ENCODE measurements at places on chromosomes 16 and 17.

DNA sequence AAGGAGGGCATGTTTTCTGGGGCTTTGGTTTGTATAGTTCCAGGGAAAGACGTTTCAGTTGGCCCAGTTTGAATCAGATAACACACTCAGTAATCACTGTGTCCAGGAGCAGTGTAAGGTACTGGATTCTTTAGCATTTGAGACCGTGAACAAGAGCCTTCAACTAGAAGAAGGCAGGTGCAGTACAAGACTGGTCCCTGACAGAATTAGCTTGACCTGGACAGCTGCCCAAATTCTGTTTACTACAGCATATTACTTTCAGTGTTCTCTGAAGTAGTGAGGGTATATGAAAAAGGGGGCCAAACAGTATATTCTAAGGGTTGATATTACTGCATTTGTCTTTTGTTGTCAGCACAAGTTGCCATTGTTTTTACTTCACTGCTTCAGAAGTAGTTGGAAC is 81.3 kb downstream of the COX10 start:
- no peak for DNase-seq

DNA sequence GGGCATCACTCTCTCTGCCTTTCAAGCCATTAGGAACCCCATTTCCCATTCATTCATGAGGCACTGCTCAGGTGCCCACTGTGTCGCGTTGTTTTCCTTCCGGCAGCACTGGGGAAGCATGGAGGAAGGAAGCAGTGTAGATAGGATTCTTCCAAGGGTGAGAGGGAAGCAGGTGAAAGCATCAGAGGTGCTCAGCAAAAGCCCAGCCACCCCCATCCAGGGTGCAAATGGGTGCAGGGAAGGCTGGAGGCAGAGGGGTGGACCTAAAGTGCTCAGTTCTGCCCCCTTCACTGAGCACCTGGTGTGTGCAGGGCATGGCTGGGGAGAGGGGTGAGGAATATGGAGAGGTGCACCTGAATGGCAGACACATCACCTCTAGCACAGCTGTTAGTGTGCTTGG is 3.4 kb upstream of the NXPH3 start:
- no peak for DNase-seq

DNA sequence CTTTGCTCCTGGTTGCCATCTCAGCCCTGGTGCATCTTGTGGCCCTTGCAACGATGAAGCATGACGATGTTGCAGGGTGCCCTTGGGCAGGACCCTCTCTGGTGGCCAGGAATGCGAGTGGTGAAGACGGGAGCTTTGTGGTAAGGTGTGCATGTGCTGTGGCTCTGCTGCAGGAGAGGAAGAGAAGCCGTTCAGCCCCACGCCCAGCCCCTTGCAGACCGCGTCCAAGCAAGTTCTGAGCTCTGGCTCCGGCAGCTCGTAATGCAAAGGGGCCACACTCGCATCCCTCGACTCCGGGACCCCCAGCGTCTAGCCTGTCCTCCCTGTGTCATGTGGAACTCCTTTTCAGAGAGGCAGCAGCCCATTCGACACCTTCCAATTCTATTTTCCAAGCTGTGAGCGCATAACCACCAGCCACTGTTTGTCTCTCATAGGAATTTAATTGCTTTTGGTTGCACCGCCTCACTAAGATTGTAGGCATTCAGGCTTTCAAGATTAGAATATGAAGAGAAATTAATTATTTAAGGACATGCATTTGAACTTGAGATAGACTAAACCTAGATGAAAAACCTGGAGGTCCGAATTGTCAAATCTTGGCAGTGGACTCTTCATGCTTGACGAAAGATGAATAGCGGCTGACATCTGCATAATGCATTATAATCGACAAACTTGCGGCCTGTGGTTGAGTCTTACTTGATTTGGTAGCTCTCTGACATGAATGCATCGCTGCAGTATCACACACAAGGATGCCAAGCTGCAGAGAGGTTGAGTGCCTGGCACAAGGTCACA is 21.1 kb upstream of the KCNG4 start:
- DNase-seq = no peak

GRCh38 chr16:82074019-82074558 is 39.0 kb downstream of the HSD17B2 start:
- DNase-seq = no peak

DNA sequence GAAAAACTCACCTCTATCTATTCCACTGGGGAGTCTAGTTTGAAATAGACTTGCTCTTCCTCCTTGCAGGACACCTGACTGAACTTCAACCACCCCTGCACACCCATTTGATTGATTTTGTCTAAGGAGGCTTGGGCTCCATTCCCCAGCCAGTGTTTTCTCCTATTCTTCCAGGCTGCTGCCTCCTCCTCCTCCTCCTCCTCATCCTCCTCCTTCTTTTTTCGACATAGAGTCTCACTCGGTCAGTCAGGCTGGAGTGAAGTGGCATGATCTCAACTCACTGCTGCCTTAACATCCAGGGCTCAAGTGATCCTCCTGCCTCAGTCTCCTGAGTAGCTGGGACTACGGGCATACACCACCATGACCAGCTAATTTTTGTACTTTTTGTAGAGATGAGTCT is 1.8 kb upstream of the DLX4 start:
- DNase-seq = no peak

DNA sequence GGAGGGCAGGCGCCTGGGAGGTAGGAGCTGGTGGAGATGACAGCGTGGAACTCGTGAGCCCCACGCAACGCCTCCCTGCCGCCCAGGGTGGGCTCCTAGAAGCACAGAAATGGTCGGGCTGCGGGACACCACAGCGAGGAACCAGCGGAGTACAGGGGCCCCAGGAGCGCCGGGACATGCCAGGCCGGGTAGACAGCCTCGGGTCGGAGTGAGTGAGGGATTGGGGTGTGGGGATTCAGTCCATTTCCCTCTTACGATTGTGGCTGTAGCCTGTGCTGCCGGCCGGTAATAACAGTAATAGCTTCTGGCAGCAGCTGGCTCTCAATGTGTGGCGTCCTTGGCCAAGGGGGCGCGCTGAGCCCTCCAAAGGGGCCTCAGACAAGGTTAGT is 12.2 kb upstream of the CES3 start:
- no peak for DNase-seq

- DNase-seq = no peak
These were observed 369.8 kb downstream of the UTP18 start for GRCh38 chr17:51630101-51630671.
